Adipocyte (in vitro differentiated cells): ENCODE measurements at places on chromosomes 4 and X.

GRCh38 chr4:106796876-106797275 is 239.2 kb downstream of the DKK2 start:
- DNase-seq: no peak

- DNase-seq: no peak
These were observed 112.6 kb downstream of the ATP10D start for GRCh38 chr4:47597696-47598095.

- DNase-seq: no peak
These were observed 50.0 kb upstream of the FAM9C start for GRCh38 chrX:13094374-13094773.

- no peak for DNase-seq
These were observed 278.9 kb downstream of the INPP4B start for GRCh38 chr4:142567199-142567598.

GRCh38 chrX:71609095-71609750 is 9.1 kb downstream of the CXCR3 start:
- no peak for DNase-seq

- DNase-seq: peak; percentile 50
These were observed 1.5 kb upstream of the DDX3X start for GRCh38 chrX:41332408-41333002.
